GM10248 (cell line): ENCODE measurements at places on chromosomes 1 and 21.

GRCh38 chr1:23904748-23905357, 8.3 kb downstream of the CNR2 start:
- peak; percentile 52 for DNase-seq

- DNase-seq: no peak
Observed at GRCh38 chr1:201455098-201455497, 13.9 kb downstream of the PHLDA3 start.

DNA sequence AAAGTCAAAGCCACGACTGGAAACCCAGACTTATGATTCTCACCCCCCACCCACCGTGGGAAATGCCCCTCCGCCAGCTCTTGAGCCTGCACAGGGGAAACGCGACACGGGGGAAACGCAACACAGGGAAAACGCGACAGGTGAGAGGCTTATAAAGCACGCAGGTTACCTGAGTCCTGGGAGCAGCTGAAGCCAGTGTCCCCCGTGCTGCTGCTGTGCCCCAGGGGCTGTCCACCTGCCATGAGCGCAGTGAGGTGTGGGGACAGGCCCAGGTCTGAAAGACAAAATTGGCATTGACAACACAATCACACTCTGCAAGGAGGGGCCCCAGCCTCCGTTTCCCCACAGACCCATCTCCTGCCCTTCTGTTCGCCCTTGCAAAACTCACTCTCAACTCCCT, 46.3 kb downstream of the GPR161 start:
- peak; percentile 8 for DNase-seq

DNA sequence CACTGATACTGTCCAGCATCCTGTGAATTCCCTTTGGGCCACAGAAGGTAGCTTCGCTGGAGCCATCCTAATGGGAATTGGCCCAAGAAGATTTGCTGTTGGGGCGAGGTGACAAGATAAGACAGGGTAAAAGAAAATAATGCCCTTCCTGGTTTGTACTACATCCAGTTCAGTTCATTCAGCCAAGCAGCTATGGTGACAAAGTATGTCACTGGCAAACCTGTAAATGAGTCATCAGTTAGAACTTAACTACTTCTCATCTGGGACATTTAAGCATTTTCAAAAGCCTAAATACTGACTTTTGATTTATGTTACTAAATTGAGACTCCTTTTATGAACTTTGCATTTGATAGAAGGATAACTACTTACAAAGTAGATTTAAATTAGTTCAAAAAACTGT, 54.2 kb downstream of the WDR64 start:
- no peak for DNase-seq

- peak; percentile 70 for DNase-seq
Observed at GRCh38 chr1:203327684-203328457, 22.6 kb downstream of the BTG2 start.

DNA sequence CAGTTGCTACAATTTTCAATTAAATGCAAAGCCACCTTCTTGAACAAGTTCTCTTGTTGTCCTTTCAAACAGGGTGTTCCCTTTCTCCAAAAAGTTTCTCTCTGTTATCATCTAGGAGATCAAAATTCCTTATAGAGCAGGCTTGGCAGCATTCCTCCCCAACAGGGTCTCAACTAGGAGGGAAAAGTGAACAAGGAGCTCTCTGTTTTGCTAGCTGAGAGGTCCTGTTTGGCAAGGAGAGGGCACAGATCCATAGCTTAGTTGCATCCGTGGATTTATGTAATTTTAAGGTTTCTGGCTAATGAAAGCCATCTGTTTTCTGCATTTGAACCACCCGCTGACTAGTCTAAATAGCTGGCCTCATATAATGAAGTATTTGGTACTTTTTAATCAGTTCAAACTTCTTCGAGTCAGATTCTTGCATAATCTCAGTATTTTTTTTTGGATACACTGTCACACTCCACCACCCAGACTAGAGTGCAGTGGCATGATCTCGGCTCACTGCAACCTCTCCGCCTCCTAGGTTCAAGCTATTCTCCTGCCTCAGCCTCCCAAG, 54.0 kb downstream of the APP start:
- DNase-seq: no peak
